ENCODE measurements at places on chromosomes 11 and 22.

DNA sequence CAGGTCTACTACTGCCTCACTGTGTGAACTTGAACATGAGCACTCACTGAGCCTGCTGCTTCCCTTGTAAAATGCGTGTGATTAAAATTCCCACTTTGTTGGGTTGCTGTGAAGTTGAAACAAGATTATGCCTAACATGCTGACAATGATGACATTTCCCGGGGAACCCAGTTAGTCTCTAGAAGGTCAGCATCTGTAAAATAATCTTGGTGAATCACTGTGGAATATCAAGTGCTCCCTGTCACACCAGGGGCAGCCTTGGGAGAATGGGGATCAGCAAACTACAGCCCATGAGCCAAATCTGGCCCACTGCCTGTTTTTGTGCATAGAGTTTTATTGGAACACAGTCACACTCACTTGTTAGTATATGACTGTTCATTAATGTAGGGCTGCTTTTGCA lies 335.2 kb downstream of the MIAT start:
- no peak for DNase-seq

DNA sequence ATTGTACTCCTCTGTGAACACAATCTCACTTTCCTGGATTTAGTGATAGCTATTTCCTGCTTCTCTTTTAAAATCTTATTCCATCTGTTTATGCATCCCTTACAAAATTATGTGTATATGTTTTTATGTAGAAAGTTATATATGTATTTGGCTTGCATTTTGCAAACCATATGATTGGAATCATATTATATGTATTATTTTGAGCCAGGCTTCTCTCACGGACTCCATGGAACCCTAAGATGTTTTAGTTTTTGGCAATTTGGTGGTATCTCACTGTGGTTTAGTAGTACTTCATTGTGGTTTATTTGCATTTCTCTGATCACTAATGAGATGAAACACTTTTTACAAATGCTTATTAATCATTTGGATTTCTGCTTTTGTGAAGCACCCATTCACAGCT lies 507.3 kb upstream of the KIRREL3 start:
- DNase-seq = no peak

- no peak for DNase-seq
Measured at GRCh38 chr11:126918556-126918955, 82.0 kb downstream of the KIRREL3 start.

DNA sequence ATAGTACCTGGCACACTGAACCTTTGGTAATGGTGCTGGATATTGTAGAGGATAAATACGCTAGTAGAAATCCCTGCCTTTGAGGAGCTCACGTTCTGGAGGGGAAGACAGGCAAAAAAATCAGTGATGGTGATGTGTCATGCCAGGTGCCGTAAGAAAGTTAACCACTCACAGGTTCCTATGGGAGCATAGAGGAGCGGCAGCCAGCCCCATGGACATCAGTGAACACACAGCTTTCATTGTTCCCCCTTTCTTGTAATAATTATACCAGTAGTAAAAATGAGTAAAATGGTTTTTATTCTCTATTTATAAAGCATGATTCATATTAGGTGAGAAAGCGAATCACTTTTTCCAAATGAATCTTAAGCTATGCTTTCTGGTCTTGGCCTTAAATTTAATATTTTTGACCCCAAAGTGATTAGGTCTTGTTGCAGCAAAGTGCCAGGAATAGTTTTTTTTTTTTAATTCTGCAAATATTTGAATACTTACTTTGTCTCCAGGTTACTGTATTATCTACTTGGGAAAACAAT lies 57.9 kb downstream of the UVRAG start:
- DNase-seq = no peak

GRCh38 chr11:108199446-108200321 lies 22.8 kb downstream of the NPAT start:
- no peak for DNase-seq
